CMK (cell line): ENCODE measurements at places on chromosomes 16 and 17.
A peak's percentile ranks its signal among the peaks of the same experiment; 100 is the strongest.

GRCh38 chr16:29842732-29843346 lies 20.2 kb downstream of the CDIPT start:
- DNase-seq, result no peak

- DNase-seq, result no peak
Observed at GRCh38 chr17:19958023-19958422, 19.6 kb downstream of the AKAP10 start.

GRCh38 chr17:38868817-38869525 lies 887 bp upstream of the LASP1 start:
- DNase-seq, result peak; percentile 82

DNA sequence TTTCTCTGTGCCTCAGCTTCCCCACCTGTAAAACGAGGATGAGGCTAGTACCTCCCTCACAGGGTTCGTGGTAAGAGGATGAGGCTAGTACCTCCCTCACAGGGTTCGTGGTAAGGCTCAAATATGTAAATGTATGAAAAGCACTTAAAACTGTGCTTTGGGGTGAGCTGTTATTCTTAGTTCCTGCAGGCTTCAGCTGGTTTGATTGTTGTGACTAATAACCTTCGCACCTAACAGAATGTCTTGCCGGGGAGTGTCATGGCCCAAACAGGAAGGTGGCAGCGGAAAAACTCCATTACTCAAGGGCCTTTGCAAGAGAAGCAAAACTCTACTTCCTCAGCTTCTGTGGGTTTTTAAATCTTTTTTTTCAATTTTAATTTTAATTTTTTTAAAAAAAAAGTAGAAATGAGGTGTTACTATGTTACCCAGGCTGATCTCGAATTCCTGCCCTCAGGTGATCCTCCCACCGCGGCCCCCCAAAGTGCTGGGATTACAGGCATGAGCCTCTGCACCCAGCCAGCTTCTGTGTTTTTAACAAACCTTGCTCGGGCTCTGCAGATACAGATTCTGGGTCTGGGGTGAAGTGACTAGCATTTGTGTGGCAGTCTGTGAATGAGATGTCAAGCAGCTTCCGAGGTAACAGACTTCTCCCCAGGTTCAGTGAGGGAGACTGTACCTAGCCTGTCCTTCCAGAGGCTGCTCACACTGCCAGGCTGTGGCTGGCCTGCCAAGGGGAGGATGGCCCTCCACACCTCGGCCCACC lies 103.0 kb downstream of the RAB11FIP4 start:
- DNase-seq, result no peak

DNA sequence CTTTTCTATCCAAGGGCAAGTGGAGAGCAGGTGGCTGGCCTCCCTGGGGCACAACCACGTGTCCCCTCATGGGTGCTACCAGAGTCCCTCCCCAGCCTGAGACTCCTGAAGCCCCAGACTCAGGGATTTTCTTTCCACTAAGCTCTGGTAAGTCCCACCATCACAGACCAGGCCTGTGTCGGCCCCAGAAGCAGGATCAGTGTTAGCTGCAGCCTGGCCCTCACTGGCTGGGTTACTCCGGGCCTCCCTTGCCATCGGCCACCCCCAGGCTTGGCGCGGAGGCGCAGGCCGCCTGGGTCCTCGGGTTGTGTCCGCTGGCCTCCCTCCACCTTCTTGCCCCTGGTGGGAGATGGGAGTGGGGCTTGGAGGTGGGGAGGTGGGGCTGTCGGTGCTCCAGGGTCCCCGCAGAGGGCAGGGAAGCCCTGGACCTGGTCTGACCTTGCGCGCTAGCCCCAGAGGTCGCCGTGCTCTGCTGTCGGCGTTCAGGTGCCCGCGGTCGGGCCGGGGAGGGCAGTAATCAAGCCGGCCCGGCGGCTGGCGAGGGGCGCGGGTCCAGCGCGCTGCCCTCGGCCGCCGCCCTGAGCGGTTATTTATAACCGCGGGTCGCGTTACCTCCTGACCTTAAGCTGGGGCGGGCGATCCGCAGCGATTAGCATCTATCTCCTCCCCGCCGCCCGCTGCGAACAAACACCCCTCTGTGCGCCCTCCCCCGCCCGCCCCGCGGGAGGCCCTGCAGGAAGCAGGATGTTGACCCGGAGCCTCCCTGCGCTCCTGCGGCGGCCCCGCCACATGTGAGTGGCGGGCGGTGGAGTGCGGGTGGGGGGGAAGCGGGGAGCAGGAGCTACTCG lies 78.1 kb upstream of the TOB1 start:
- peak; percentile 82 for DNase-seq

- DNase-seq, result no peak
Observed at GRCh38 chr16:53654946-53655345, 48.7 kb downstream of the RPGRIP1L start.

DNA sequence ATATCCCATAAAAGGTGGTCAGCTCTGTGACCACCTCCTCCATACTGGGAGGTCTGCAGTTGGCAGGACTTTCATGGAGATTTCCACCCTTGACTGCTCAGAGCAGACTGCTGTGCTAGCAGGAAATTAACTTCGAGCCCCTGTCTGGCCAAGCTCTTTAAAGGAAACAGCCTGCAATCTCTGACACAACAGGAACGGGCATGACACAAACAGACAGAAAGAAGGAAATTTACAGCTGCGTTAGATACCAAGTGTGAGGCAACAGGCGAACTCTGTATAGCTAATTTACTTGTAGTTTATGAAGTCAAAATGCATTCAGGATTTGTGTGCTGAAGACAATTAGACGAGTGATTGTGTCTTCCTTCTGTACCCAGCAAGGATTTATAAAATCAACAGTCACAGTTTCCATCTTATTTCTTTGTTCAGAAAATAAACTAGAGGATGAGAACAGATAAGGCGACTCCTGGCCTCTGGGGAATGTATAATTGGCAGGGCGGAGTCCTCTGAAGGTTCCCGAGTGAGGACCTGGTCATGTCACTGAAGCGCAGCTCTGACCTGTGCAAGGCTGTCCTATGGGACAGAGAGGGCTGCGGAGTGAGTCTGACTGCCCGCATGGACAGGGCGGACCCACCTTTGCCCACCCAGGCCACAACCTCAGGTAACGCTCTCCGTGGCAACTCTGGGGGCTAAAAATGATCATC lies 16.1 kb downstream of the WIPI1 start:
- no peak for DNase-seq

DNA sequence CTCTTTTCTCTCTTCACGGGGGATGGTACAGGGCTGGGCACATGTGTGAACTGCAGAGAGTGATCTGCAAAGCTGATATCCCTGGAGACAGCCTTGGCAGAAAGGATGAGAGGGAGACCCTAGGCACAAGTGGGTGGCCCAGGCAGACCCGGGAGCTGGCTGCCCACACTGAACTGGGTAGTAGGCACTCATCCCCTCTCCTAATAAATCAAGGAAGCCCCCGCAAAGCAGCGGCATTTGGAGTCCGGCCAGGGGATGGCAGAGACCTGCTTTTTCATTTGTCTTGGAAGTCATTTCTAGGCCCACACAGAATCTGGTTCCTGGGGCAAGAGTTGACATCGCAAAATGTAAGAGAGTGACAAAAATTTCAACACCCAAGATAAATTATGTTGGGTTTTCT lies 3.0 kb upstream of the TFAP4 start:
- DNase-seq, result no peak

DNA sequence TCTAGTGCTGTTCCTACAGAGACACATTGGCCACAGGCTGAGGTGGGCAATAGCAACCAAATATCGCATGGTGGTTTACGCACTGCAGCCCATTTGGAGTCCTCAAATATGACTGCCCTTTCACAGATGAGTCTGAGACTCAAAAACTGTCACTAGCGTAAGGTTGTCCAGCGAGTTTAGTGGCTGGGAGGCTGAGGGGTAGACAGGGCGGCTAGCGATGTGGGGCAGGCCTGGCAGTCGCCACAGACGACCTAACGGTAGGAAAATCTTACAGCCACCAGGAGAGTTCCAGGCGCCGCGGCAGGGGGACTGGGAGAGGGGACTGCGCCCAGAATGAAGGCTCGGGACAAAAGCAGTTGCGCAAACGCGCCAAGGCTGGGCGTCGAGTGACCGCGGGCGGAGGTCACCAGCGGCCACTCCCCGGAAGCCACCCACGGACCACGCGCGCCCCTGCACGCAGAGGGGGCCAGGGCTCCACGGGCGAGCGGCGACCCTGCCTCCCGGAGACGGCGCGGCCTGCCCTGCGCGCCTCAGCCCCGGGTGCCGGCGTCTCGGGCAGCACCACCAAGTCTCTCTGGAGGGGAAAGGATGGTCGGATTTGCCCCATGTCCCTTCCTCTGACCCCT lies 699 bp upstream of the MAP1LC3B start:
- no peak for DNase-seq
